ENCODE measurements at places on chromosomes 7 and 10.

GRCh38 chr7:22589641-22590201 is 89.7 kb upstream of the STEAP1B start:
- no peak for DNase-seq

DNA sequence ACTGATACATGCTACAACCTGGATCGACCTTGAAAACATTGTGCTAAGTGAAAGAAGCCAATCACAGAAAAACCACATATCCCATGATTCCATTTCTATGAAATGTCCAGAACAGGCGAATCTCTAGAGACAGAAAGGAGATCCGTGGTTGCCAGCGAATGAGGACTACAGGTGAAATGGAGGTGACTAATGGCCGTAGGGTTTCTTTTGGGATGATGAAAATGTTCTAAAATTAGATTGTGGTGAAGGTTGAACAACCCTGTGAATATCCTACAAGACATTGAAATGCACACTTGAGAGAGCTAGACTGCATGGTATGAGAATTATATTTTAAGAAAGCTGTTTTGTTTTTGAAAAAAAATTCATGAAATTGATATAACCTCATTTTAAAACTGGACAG is 188.5 kb upstream of the PLXNA4 start:
- DNase-seq = no peak

DNA sequence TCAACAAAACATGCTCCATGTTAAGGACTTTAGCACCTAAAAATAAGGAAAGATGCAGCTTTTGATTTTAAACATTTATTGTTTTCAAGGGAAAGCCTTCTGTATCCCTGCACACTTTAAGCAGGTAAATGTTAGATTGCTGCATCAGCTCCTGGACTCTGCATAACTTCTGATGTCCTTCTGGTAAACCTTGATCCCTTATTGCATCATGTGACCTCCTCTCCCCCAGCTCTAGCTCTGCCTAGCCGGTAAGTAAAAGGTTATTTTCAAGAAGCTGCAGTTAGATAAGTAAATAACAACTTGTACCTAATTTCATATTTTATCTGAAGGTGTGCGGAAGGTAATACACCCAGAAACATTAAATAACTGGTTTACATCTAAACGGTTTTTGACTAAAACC is 37.5 kb downstream of the PDK4 start:
- no peak for DNase-seq

- DNase-seq = peak; percentile 72
Observed at GRCh38 chr7:5694912-5695726, 86.3 kb downstream of the RNF216 start.

DNA sequence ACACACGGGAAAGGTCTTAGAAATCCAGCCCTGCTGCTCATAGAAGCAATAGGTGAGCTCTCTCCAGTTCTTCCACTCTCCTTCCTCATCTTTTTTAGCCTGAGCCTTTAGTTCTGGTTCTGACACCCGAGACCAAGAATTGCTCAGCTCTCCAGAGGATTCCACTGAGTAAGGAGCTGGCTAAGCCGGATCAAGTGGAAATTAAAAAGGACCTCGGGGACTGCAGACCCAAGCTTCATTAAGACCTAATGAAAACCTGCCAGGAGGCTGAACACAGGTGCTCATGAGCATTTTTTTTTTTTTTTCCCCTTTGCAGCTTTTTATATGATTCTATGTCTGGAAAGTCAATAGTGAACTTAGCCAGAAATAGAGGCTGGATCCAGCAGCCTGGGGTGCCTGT is 1176.0 kb upstream of the AUTS2 start:
- no peak for DNase-seq

DNA sequence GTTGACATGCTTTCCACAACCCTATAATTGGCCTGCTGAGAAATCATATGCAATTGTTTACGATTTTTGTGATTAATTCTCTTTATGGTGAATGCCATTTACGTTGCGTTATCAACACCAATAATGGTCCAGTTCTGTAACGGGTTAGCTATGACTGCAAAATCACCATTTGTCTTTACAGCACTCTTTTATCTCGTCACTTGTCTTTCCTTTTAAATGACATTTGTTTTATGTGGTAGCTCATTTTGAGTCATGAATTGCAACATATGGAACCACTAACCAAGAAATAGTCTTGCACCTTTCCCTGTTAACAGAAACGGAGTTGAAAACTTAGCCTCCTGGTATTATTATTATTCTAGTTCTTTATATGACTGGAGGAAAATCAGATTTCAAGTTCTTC is 3.1 kb upstream of the KIAA1217 start:
- no peak for DNase-seq

DNA sequence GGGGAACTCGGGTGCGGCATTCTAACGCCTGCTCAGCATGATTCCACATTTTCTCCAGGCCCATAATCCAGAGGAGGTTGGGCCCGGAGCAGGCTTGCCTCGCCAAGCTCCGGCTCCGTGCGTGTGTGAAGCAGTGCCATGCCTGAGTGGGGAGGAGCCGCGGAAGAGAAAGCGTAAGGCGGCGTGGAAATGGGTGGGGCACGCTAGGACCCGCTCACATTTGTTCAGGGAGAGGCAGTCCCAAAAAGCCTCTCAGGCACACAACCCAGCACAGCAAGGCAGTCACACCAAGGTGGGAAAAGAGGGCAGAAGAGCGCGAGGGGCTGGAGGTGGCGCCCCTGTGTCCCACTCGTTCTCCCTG is 695 bp upstream of the VDAC2 start:
- peak; percentile 81 for DNase-seq

DNA sequence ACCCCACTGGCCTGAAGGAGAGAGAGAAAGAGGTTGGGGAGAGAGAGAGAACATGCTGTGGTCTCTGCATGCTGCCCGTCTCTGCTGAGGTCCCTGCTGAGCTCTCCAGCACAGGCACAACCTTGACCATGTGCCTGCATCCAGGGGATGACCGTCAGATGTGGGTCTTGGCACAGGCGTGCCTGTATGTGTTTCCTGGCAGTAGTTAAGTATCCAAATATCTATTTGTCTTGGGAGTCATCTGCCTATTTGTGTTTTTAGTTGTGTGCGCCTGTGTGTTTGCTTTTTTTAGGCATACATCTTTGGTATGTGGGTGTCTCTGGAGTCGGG is 1.9 kb upstream of the UNC5B start:
- DNase-seq = no peak

DNA sequence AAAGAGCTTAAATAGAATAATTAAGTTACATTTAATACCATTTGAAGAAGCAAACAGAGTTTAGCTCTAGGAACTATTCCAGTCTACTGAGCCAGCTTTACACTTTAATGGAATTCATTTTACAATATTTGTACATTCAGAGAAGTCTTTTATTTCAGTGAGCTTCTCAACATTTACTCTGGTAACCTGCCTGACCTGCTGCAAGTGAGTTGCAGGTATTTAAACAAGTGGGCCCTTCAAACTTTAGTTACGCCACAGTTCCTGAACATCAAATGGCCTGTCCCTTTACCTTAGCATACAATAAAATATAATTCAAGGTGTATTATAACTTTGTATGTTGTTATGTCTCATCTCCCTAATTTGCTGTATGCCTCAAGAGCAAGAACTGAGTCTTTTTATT is 121.6 kb upstream of the SEMA3C start:
- DNase-seq = no peak

Measured in CD4-positive, alpha-beta T cell treated with Interleukin-15 for 1 hour (primary cell).